ENCODE measurements at places on chromosomes 5 and 9.

- no peak for DNase-seq
Observed at GRCh38 chr5:107578051-107578635, 92.6 kb downstream of the EFNA5 start.

DNA sequence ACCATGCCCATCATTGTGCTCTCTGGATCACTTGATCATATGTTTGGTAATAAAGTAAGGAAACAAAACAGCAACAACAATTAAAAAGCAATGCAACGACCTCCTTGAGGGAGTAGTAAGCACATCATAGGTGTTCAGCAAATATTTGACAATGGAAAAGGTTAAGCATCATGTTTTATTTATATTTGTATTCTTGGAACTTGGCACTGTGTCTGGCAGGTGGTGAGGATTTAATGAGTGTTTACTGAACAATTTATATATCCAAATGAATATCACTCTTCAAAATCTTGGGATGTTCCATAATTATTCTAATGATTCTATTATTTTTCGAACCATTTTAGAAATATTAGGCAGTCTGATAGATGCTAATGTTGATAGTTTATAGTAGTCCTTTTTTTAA lies 6.2 kb downstream of the PIP5K1B start:
- no peak for DNase-seq

DNA sequence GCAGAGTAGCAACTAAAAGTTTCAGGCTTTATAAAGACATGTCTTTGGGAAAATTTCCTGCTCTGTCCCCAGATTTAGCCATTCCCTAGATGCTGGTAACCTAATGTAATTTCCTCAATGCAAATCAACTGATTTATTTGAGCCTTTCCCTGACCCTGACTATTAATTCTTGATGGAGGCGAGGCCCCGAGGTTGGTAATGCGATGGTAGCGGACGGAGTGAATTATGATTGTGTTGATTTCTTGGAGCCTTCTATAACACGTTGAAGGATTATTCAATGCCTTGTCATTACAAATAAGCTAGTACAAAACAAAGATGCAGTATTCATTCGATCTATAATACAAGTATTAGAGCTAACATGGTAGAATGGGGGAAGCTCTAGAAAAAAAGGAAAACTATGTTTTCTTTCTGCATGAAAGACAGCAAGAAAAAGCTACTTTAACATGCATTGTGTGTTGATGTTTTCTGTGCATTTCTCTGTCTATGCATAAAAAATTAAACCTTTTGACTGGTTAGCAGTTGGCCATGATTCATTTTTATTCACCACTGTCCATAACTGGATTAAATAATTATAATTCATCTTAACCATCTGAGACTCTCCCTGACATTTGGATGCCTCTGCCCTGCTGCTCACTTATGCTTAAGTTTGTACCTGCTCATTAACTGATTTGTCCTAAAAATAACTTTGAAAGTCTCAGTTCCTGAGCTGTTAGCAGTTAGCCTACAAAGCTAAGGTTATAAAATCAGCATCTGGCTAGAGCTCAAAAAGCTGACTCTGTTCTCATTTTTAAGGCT lies 490.2 kb upstream of the NUDT12 start:
- no peak for DNase-seq

- DNase-seq, result no peak
Observed at GRCh38 chr5:138457531-138458275, 7.6 kb upstream of the EGR1 start.

DNA sequence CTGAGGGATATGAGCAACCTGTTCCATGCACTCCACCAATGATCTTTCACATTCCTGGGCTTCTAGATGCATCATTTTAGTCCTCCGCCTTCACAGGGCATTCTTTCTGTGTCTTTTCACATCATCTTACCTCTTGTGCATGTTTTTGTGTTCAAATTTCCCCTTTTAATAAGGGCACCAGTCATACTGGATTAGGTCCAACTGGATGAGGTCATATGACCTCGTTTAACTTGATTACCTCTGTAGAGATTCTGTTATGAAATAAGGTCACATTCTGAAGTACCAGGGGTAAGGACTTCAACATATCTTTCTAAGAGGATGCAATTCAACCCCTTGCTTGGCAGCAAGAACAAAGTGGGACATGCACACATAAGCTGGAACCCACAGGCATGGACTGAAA lies 335.3 kb upstream of the TLE4 start:
- DNase-seq, result no peak

DNA sequence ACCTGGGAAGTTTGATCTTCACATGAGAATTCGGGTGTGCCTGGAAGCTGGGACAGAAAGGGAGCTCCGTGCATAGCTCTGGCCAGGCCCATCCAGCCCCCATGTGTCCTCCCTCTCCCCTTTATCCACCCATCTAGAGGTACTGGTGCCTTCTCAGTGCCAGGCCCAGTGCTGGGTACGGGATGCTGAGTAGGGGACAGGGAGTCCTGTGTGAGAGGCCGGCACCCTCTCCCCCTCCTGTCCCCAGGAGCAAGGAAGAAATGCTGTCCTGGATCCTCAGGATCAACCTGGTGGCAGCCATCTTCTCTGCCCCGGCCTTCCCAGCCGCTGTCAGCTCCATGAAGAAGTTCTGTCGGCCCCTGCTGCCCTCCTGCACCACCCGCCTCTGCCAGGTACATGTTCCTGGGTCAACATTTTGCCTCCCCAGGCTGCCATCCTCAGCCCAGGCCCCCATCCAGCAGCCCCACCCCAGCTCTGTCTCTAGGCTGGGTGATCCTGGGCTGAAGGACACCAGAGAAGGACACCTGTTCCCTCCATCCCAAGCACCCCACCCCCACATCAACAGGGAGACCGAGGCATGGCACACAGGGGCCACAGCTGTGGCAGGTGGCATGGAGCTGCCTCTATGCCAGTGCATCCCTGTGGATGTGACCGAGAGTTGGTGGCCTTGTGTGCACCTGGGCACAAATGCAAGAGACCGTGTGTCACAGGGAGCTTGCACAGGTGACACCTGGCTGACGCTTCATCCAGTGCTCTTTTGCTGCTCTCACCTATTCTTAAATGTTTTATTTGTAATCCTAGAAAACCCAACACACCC lies 43.0 kb downstream of the PSD2 start:
- DNase-seq, result no peak

DNA sequence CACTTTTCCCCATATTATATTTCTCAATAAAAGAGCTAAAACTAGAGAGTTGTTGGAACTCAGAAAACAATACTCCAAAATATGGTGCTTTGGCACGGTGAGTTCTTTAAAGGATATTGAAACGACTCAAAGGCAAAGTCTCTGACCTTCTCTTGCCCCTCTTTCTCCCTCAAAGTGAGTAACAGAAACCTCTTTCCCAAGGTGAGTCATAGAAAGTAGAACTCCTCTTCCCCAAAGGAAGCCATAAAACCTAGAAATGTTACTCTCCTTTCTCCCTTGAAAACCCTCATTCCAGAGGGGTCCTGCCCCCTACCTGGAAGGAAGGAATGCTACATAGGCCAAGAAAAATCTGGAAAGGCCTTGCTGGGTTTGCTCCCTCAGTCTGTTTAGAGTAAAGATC lies 47.5 kb downstream of the RAPGEF6 start:
- no peak for DNase-seq

GRCh38 chr5:78647838-78648358 lies 674 bp downstream of the LHFPL2 start:
- DNase-seq, result peak; percentile 50

DNA sequence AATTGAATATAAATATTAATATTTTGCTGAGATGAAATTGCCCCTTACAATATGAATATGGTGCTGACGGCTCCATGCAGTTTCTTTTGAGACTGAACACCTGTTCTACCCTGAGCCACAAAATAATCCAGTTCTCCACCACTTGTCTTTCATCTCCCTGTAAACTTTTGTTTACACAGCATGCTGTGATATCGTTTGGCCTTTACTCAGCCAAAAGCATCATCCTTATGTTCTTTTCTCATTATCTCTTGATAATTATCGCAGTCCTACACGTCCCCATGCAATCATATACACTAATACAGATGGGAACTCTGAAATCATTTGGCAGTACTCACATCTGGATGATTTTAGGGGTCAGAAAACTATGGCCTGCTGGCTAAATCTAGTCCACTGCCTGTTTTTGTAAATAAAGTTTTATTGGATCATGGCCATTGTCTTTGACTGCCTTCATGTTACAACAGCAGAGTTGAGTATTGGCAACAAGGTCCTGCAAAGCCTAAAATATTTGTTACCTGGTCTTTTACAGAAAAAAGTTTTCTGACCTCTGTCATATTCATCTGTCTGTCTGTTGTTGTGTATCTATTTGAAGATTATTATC lies 53.3 kb downstream of the AOPEP start:
- DNase-seq, result no peak

DNA sequence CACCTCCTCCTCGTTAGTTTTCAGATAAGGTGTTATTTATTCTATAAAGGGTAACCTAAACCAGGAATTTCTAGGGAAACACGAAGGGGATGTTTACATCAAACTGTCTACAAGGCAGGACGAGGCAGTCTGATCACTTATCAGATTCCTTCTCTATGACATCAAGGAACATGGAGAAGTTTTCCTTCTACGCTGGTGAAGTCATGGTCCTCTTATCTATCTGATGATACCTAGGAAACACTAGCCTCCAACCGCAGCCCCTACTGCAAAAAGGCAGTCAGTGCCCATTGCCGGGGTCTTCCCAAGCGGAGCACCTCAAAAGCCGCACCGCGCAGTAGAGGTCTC lies 1.5 kb downstream of the MPDZ start:
- DNase-seq, result peak; percentile 79

GRCh38 chr9:128257086-128257825 lies 18.6 kb downstream of the GOLGA2 start:
- no peak for DNase-seq

GRCh38 chr5:61563401-61563800 lies 231.3 kb downstream of the ZSWIM6 start:
- peak; percentile 8 for DNase-seq

DNA sequence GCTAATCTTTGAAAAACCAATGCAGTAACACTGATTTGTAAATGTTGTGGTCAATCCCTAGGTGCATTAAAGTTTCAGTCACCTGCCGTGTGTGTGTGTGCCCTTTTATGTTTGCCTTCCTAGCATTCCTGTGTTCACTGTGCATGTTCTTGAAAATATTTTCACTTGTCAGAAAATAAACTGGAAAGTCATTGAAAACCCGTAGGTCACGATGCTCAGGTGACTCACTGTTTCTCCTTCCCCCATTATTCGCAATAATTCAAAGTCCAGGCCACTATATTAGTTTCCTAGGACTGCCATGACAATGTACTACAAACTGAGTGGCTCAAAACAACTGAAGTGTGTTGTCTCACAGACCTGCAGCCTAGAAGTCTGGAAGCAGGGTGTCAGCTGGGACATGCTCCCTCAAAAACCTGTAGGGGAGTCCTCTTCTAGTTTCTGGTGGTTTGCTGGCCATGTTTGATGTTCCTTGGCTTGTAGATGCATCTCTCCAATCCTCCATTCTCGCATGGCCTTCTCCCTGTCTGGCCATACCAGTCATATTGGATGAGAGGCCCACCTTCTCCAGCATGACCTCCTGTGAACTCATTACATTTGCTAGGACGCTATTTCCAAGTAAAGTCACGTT lies 29.3 kb downstream of the MARVELD2 start:
- no peak for DNase-seq

- no peak for DNase-seq
Observed at GRCh38 chr9:121199921-121200320, 1.7 kb downstream of the RAB14 start.

DNA sequence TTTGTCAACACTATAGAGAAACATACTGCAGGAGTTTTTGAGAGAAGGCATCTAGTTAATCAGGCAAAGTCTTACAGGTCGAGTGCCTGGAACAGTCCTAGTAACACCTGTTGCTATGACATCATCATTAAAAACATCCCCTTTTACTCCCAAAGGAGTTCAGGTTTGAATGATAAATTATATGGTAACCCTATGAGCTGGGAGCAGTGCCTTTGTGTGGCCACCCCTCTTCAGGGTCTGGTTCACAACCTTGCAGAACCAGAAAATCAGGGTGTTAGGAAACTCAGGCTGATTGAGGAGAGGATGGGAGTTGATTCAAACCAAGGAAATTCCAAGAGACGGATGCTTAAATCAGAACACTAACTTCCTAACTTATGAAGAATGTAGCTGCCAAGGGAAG lies 179.1 kb upstream of the RASEF start:
- no peak for DNase-seq

DNA sequence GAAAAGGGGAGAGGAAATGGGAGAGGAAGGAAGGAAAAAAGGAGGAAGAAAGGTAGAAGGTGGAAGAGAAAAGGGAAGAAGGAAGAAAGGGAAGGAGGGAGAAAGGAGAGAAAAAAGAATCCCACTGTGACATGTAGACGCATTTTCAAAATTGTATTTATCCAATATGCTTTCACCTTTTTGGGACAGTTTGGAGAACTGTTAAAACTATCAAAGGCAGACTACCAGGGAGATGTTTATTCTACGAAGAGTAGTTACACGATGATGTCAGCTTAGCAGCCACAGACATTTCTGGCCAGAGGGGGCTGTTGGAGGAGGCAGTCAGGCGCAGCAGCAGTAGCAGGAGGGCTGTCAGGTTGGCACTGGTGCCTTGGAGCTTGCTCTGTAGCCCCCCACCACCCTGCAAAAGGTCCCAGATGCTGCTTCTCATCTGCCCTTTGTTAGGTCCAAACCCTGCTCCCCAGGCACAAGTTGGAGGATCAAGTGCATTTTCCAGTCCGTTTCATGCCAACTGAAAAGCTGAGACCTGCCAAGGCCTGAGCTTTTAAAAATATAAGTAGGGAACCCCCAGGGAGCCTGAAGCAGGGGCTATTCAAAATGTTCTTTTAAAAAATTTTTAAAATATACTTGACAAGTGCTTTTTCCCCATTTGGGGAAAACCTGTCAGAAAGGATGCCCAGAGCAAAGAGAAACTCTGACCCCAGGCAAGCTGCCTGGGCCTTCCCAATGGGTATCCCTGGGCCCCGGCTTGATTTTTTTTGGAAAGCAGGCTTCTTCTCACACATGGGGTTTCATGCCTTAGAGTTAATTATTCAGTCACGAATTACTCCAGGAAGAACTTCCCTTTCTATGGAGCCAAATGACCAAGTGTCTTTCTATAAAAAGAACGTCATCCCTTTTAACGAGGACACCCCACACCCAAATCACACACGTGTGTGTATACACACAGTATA lies 203.3 kb downstream of the SLIT3 start:
- no peak for DNase-seq

GRCh38 chr5:65246741-65247140 lies 235.0 kb downstream of the ADAMTS6 start:
- no peak for DNase-seq

GRCh38 chr9:121289772-121290370 lies 21.9 kb downstream of the GSN start:
- no peak for DNase-seq
